ENCODE measurements at places on chromosomes 3 and 15.

DNA sequence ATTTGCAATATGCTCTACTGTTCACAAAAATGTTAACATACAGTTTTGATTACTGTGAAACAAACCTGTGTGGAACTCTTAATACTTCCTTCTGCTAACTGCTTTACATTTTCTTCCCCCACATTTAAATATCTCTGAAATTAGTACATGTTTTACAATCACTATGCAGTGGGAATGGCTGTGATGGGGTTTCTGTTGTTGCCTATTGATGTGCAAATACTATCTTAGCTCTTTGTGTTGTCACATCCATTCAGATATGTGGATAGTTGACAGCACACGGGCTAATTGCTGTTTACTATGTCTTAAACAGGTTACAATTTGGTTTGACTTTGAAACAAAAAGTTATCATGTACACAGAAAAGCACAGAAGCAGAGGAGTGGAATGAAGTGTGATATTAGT lies 95.8 kb upstream of the CCNL1 start:
- no peak for DNase-seq

DNA sequence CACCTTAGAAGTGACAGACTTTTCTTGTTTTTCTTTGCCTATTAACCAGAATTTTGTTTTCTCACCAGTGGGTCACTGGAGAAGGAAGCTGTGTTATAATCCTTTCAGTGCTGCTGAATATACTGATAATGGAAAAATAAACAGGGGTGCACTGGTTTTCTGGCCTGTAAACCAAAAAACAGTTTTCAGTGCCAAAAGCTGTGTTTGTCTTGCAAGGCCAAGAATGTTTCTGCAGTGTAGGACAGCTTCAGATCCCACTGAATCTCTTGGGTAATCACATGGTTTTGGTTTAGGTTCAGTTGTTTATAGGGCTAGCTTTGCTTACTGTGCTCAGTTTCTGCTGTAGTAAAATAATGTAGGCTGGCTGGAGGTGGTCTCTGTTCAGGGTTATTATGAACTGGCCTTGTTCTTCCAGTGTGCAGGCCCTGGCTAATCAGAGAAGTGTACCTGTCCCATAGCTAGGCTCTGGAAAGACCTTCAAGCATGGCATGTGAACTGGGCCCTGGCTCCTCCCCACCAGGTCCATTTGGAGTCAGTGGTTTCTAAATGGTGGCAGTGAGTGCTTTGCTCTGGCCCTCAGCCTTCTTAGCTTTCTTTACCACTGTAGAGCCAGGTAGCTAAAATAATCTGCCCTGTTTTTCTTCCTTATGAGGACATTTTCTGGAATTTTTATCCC lies 18.7 kb downstream of the PDE8A start:
- no peak for DNase-seq

GRCh38 chr15:45662375-45662774 lies 27.5 kb downstream of the SQOR start:
- no peak for DNase-seq

- DNase-seq, result no peak
These were observed 210.8 kb upstream of the NR2E3 start for GRCh38 chr15:71599418-71600151.

DNA sequence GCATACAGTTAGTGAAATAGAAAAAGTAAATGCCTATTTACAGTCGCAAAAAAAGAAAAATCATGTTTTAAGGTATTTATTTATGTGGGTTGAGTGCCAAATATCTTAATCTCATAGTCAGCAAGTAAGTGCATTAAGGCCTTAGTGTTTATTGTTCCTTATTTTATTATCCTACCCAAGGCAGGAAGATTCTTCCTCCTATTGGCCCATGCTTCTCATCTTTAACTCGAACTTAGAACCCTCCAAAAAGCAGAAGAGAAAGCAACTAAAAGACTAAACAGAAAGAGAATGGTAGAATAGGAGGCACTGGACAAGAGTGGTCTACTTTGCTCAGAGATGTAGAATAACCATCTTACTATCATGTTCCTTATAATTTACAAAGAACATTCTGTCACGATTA lies 7.5 kb downstream of the RFX7 start:
- DNase-seq, result no peak

DNA sequence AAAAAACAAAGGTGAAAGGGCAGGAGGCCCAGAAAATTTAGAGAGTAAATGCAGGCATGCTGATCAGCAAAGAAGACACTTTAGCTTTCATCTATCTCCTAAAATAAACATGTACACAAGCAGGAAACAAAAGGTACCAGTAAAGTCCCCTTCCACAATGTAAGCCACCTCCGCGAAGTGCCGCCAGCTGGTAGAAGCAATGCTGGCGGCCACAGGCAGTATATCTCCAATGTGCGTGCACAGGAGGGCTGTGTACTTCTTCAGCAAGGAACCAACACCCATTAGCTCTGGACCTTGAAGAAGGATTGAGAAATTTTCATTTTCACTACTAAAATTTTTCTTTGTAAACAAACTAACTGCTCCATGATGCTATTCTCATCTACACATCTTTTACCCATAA lies 75.4 kb downstream of the HERC2 start:
- DNase-seq, result no peak

- DNase-seq, result no peak
These were observed 71.3 kb upstream of the LRTM1 start for GRCh38 chr3:54999159-54999558.

- DNase-seq, result no peak
These were observed 35.5 kb downstream of the FBLN2 start for GRCh38 chr3:13584427-13584891.

- no peak for DNase-seq
These were observed 39.7 kb downstream of the MYO5C start for GRCh38 chr15:52255935-52256334.

DNA sequence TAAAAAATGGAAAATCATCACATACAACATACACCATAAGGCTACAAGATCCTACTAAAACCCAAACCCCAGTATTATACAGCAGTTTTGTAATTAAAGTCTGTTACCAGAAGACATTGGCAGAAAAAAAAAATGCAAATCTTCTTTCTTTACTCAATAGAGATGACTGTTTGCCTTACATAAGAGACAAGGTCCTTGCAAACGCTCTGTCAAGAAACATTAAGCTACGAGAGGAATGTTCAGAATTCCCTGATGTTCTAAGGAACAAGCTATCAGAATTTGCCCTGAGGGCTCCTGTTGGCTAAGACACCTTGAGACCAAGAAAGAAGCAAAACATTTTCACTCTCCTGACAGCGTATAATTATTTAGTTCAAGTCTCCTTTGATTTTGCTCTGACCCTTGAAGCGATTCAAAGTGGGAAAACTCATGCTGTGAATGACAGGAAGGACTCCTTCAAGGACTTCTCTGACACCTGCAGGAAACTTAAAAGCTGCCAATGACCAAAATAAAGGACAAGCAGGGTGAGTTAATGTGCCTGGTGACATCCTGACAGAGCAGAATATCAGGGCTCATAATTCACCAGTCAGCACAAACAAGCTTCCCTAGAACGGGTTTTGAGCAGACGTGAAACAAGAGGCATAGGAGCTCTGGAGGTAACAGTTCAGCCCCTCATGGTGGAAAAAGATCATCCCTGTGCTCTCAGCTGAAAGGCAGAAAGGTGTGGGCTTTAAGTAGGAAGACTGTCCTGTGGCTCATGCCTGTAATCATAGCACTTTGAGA lies 2.5 kb downstream of the SCAMP2 start:
- no peak for DNase-seq

GRCh38 chr3:114119776-114120175 lies 59.1 kb downstream of the DRD3 start:
- DNase-seq, result no peak

DNA sequence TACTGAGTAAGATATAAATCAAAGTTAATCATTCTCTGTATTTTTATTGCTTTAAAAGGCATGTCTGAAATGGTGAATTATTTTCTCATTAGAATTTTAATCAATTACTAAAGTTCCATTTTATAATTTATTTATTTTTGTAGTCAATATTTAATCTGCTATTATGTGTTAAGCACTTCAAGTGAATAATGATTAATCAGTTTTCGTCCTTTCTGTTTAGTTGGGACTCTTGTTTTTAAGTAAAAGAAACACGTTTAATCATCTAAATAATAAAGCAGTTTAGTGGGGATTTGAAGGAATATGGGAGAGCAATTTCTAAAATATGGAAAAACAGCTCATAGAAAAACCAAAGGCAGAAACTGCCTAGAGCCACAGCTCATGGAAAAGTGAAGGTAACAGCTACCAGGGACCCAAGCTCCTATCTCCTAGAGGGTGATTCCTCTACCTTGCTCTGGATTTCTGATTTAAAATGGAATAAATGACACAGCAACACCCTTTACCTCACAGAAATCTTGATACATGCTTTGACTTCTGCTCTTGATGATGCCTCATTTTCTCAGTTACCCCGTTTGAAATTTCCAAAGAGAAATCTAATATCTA lies 28.0 kb upstream of the SUCNR1 start:
- DNase-seq, result no peak

GRCh38 chr3:33791477-33792166 lies 6.8 kb upstream of the PDCD6IP start:
- no peak for DNase-seq

- DNase-seq, result no peak
These were observed 40.5 kb downstream of the COL6A6 start for GRCh38 chr3:130557336-130558035.

DNA sequence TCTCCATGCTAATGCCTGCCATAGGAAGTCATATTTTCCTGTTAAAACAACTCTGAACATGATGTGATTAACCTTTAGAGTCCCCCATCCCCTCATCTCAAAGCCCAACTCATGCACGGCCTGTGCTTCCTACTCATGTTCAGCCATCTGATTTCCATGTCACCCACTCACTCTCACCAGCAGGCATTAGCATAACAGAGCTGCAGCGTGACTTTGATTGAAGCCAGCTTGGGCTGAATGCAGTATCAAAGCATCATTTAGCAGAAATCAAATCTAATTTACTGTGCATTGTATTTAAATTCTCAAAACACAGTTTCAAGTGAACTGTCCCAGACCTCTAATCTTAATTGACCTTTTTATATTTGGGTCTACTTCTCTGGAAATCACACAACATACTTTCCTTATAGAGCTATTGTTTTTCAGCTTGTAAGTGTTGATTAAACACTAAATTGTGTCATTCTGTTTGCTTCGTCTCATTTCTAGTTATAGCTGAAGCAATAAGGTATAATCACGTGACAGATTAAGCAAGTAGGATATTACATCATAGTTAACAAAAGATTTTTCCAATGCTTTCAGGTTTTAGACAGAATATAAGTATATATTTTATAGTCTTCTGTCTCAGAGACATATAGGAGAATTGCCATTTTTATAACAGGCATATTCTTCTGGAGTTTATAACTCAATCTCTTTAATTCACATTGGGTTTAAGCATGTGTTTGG lies 501.5 kb downstream of the ROBO2 start:
- no peak for DNase-seq

DNA sequence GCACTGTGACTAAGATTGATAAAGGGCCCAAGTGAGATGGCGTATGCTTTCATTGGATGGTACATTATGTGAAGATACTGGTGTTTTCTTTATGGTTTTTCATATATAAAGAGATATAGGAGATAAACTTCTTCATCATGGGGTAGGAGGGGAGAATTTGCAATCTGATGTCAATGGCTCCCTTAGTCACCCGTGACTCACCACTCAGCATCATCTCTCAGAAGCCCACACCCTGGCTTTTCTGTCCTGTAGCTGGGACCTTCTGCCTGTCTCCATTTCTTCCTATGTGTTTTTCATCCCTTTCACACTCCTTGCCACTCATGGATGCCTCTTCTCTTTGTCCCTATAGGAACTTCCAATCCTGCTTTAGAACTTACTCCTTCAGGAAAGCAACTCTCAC lies 114.3 kb upstream of the SEMA6D start:
- DNase-seq, result no peak

DNA sequence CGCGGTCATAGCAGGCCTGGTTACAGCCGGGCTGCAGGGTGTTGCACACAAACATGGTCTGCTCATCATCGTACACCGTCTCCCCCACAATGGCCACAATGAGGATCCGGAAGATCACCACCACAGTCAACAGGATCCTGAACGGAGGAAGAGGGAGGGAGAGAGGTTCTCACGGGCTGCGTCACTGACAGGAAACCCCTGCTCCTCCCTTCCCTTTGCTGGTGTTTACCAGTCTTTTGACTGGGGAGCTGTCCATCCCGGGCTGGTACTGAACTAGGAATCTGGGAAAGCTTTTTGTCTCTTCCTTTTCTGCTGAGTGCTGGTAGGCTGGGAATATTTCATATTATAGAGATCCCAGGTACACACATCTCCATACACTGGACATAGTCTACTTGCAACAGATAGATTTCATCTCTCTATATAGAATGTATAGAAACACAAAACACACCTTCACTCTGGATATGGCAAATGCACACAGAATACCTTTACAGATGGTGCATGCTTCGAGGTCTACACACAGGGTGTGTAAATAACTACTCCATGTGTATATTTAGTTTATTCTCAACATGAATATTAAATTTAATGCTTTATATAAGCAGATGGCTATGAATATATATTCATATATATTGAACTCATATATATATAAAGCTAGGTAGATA lies 1.4 kb downstream of the GJD2 start:
- no peak for DNase-seq

DNA sequence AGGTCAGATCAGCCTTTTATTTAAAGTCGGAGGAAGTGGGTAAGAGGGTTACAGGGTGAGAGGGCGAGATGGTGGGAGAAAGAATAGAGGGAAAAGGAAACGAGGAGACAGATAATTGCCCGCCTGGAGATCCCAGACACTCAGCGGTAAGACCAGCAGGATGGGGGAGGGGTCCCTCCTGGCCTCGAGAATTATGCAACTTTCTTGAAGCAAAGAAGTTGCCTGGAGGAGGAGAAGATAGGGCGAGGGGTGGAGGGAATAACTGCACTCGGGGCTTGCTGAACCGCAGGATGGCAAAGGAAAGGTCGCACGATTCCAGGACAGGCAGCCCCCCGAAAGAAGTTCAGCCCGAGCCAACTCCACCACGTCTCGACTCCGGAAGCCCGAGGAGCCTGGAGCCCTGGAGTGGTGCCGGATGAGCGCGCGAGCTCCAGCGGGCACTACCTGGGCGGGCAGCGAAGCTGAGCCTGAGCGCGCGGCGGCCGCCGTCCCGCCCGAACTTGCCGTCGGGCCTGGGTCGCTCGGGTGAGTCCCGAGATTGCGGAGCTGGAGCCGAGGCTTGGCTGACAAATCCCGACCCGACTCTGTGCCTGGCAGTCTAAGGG lies 402 bp downstream of the WWTR1 start:
- no peak for DNase-seq

- DNase-seq, result no peak
These were observed 250.3 kb downstream of the POLQ start for GRCh38 chr3:121295452-121295851.

GRCh38 chr15:33115191-33115861 lies 79.2 kb downstream of the FMN1 start:
- DNase-seq, result no peak

DNA sequence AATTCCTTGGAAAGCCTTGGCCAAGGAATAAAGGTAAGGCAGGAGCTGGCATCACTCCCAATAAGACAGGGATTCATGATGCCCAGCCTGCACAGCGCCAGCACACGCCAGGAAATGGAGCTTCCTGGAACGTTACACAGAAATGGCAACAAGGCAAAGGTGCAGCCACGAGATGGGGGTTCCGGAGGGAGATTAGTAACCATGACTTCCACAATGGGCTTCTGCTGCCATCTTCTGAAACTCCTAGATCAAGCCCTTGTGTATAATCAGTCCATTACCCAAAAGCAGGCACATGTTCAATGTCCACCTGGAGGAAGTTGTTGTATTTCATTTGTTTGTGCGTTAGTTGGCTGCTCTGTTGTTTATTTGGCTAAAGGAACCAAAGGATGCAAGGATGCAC lies 131.2 kb upstream of the TRIM42 start:
- DNase-seq, result no peak

Measured in T-helper 2 cell (primary cell).